ENCODE measurements at places on chromosomes 7 and 10.

DNA sequence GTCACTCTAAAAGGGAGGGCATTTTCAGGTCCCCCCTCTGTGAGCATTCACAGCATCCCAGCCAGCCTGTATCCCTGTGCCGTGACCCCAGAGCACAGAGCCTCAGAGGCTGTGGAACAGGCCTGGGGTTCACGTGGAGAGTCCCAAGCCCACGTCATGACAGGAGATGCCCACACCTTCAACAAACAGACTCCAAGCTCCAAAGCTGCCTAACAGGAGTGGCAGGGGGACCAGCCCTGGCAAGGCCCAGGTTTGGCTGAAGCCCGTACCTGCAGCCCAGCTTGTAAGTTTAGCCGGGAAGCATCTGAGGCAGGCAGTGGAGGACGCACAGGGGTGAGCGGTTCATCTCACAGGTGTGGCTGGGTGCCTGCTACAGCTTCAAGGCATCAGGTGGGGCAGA, 33.5 kb downstream of the LHPP start:
- DNase-seq, result no peak

DNA sequence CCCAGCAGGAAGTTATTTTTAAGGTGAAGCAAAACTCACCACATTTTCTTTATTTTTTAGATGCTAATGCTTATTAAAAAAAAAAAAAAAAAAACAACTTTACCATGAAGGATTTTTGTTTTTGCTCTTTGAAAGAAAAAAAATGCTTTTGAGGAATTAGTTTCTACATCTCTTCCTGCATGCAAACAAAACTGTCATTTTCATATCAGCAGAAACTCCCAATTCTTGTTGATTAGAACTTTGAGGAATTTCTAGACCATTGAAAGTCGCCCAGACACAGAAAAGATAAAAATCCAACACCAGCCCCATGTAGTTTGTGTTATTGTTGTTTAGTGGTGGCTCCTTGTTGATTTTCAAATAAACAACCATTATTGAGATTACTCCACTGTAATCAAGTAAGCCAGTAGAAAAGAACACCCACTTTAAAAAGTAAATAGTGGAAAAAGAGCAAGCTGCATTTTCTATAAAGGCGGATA, 14.3 kb downstream of the SKIDA1 start:
- DNase-seq, result no peak

DNA sequence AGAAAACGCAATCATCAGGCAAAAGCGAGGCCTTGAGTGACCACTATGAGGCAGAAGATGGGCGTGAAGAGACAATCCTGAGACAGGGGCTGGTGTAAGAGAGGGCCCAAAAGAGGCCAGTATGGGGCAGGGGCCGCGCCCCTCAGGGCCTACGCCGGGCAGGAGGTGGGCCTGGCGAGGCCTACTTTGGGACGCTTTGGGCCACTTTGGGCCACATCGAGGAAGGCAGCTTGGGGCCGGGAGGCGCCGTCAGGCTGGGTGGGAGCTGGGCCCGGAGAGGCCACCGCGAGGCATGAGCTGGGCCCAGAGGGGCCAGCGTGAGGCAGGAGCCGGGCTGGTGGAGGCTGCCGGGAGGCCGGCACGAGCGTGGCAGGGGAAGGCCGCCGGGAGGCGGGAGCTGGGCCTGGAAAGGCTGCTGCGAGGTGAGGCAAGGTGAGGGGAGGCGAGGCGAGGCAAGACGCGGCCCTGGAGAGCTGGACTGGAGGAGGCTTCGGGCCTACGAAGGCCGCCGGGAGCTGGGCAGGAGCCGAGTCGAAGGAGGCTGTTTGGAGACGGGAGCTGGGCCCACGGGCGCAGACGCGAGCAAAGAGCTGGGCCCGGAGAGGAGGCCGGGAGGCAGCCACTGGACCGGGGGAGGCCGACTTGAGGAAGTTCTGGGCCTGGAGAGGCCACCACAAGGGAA, 171.3 kb downstream of the TPST1 start:
- DNase-seq, result no peak

GRCh38 chr7:42611961-42612360, 299.9 kb downstream of the C7orf25 start:
- DNase-seq, result no peak

- DNase-seq, result no peak
Observed at GRCh38 chr10:76839276-76839675, 798.3 kb downstream of the KCNMA1 start.

- no peak for DNase-seq
Observed at GRCh38 chr10:4109469-4109868, 324.5 kb upstream of the KLF6 start.

DNA sequence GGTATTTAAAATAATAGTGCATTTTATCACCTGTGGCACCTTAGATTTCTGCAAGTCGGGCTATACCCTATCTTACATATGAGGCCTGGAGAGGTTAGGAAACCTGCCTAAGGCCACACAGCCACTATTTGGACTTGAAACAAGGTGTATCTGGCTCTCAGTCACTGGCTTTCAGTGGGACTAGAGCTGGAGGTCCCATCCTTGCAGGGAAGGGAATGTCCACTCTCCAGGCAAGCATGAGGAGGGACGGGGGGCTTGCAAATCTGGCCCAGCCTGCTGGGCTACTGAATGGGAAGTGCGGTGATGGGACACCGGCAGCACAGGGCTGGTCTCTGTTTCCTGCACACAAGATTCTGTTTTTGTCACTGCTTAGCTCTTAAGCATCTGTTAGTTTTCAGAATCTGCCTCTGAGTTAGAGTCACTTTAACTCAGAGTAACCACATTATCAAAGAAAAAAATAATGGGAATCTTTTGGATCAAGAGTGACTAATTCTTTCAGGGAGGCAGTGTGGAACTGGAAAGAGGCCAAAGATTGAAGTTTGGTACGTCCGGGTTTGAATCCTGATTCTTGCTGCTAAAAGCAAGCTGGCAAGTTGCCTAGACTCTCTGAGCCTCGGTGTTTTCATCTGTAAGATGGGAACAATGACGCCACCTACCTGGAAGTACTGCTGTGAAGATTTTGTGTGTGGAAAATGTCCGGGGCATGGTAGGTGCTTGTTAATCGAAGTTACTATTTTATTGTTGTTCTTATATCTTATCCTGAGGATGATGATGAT, 33.8 kb upstream of the HABP2 start:
- DNase-seq, result no peak

DNA sequence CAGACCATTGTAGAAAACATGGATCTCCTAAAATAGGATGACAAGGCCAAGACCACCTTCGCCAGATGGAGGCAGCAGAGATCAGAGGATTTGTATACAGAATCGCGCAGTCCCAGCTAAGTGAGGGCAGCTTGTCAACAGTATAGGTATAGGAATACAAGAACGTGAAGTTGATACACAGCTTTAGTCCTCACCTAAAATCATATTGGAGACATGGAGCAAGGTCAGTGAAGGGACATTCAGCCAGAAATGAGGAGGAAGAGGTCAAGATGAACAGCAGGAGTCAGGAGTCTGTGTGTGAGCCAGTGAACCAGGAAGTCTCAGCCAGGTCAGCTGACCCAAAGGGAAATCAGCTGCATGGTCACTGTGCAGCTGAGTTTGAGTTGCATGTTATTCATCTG, 263.4 kb upstream of the PRKCQ start:
- no peak for DNase-seq

- no peak for DNase-seq
Observed at GRCh38 chr10:114681542-114681941, 23.5 kb upstream of the ABLIM1 start.

DNA sequence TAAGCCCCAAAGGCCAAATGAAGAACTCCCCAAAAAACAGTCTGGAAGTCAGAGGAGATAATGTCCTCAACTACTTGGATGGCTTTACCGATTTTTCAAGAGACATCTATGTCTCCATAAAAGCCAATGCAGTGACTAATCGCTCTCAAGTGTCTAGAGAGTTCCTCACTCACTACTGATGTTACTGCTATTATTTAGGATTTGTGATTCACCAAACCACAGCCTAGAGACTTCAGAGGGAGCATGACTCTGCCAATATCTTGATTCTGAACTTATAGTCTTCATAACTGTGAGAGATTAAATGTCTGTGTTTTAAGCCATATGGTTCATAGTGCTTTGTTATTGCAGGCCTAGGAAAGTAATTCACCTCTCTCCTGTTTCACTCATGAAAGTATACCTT, 160.2 kb downstream of the IPMK start:
- DNase-seq, result no peak

DNA sequence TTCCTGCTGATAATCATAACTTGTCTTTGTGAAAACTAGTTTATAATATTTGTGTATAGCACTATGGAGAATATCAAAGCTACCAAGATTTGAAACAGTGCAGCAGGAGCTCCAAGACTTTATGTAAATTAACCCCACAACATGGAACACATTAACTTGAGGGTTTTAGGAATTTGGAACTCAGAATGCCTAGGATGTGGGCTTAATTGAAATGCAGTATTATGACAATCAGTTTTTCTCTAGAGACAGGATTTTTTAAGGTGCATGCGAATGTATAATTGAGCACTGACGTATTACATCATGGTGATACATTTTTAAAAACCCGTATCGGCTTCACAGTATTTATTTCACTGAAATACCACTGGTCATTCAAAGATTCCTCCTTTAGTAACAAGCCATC, 313.1 kb upstream of the DGKB start:
- DNase-seq, result no peak

- DNase-seq, result no peak
Observed at GRCh38 chr10:132865851-132866600, 76.3 kb downstream of the CFAP46 start.

DNA sequence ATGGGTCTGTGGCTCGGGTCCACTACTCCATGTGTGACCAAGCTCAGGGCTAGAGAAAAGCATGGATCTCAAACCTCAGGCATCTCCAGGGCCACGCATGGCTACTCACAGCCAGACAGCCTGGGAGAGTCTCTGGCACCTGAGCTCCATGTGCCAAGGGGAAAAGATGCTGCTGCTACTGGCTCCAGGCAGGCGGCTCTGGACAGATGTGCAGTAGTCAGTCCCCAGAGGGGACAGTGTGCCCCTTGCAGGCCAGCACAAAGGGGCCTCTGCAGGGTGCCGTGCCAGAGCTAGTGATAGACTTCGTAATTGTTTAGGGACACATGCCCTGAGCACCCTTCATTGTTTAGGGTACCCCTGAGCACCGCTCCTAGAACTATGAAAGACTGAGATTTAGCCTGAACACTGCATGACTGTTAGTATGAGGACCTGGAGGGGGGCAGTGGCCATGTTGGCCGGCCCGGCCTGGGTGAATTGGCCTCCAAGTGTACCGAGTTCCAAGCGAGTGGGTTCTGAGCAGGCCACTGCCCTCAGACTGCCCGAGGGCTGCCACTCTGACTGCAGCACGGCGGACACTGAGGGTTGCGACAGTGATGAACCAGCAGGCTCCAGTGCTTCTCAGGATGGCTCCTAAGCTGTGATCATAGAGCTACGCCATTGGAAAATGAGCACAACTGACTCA, 80.7 kb downstream of the TCERG1L start:
- DNase-seq, result no peak

- no peak for DNase-seq
Observed at GRCh38 chr7:1050254-1050906, 6.0 kb downstream of the GPR146 start.

- no peak for DNase-seq
Observed at GRCh38 chr10:18343573-18343972, 203.3 kb downstream of the CACNB2 start.

GRCh38 chr7:121940918-121941317, 68.0 kb downstream of the PTPRZ1 start:
- no peak for DNase-seq

- DNase-seq, result no peak
Observed at GRCh38 chr7:98722402-98722801, 105.3 kb downstream of the NPTX2 start.

DNA sequence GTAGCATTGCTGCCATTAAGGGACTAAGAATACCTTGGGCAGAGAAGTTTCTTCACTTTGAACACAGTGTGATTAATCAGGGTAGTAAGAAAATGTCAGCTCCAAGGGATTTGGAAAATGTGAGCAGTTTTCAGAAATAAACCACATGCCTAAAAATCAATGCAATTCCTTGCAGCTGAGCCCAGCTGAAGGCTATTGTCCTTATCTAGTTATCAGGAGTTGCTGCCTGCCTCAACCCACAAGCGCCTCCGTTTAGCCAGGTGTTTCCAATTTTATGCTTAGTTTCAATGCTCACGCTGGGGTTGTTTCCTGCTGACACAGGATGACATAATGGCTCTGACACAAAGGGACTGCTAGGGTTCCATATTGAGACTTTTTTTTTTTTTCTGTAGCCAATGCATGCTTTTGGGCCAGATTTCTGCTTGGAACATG, 132.3 kb upstream of the ANK3 start:
- DNase-seq, result no peak

DNA sequence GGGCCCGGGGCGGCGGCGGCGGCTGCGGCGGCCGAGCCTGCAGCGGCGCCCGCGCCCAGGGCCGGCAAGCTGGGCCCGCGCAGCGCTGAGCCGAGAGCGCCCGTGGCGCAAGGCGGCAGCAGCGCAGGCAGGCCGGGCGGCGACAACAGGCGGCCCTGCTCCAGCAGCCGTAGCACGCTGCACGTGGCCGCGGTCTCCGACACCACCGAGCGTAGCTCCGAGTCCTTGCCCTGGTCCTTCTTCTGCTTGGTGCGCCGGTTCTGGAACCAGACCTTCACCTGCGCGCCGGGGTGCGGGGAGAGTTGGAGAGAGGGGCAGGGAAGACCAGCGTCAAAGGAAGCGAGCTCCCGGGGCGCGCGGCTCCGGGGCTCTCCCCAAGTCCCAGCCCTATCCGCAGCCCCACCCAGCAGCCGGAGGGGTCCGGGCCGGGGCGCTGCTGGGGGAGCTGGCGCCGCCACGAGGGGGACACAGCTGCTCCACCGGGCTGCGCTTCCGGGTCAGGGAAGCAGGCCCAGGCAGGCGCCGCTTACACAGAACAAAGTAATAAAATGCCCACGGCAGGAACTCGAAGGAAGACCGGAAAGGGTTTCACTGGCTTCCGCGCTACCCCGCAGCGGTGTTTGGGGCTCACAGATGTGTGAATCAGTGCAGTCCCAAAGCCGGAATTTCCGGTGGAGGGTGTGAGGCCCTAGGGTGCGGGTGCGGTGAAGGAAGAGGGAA, 3.6 kb downstream of the VAX1 start:
- no peak for DNase-seq

GRCh38 chr7:84482476-84482875, 287.9 kb upstream of the SEMA3A start:
- no peak for DNase-seq

DNA sequence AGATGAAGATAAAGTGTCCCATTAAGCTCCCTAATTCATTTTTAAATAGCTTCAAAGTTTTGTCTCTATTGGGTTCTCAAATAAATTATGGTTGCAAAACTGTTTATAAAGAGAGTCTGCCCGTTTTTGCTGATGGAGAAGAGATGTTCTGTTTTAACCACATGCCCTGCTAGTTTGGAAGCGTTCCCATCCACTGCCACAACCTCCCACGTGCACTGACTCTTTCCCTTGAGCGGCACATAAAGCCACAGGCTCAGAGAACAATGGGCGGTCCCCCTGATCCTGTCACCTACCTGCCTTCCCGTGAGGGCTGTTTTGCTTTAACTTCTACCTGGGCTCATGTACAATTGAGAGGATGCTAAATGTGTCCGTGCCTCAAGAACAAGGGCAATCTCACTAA, 65.5 kb downstream of the CPVL start:
- no peak for DNase-seq

- DNase-seq, result no peak
Observed at GRCh38 chr7:55110993-55111361, 92.2 kb downstream of the EGFR start.

- no peak for DNase-seq
Observed at GRCh38 chr7:32506266-32507054, 11.2 kb downstream of the AVL9 start.

- no peak for DNase-seq
Observed at GRCh38 chr10:71797533-71798307, 24.4 kb upstream of the VSIR start.

Data from stimulated activated CD8-positive, alpha-beta memory T cell treated with anti-CD3 and anti-CD28 coated beads, Interleukin-7, amount 100 ng/mL, for 1 hour (primary cell).